Stimulated activated naive CD8-positive, alpha-beta T cell treated with anti-CD3 and anti-CD28 coated beads, Interleukin-15, Interleukin-2, amounts not matched to agents 100 U/mL and 50 U/mL, for 24 hours (primary cell): ENCODE measurements at places on chromosomes 1 and 21.
A peak's percentile ranks its signal among the peaks of the same experiment; 100 is the strongest.

DNA sequence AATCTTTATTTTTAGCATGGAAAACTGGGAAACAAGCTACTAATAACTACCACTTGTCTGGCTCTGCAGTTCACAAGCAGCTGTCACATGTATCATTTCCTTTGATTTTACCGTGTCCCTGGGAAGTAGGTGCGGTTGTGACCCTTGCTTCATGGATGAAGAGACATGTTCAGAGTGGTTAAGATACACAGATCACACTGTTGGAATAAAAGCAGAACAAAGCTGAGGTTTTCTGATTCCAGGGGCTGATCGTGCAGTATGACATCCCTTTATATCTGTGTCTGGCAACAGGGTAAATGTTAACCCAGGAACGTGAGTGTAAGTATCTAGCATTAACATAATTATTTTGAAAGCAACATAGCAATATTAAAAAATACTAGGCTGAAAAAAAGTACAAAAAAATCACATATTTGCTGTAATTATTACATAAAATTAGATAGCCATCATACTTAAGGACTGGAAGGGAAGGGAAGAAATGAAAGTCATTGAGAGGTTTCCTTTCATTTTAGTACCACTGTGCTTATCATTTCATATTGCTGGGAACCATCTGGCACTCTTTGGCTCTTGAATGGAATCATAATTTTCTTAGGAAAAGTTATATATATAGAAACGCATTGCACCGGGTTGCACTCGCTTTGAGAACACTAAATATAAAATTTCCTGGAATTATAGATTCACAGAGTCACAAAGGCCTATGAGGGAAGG is 62.8 kb upstream of the PAXBP1 start:
- no peak for DNase-seq

GRCh38 chr21:44846485-44847260 is 26.8 kb downstream of the PTTG1IP start:
- DNase-seq: peak; percentile 51

- no peak for DNase-seq
Measured at GRCh38 chr1:87134625-87135328, 193.9 kb upstream of the LMO4 start.

- no peak for DNase-seq
Measured at GRCh38 chr21:43927591-43928221, 62.7 kb downstream of the AGPAT3 start.

- DNase-seq: no peak
Measured at GRCh38 chr1:65688848-65689247, 103.8 kb upstream of the PDE4B start.
